Activated CD4-positive, alpha-beta T cell treated with anti-CD3 and anti-CD28 coated beads, Interleukin-2, amount 50 U/mL, for 16 hours (primary cell): ENCODE measurements at places on chromosomes 7 and 10.
A peak's percentile ranks its signal among the peaks of the same experiment; 100 is the strongest.

DNA sequence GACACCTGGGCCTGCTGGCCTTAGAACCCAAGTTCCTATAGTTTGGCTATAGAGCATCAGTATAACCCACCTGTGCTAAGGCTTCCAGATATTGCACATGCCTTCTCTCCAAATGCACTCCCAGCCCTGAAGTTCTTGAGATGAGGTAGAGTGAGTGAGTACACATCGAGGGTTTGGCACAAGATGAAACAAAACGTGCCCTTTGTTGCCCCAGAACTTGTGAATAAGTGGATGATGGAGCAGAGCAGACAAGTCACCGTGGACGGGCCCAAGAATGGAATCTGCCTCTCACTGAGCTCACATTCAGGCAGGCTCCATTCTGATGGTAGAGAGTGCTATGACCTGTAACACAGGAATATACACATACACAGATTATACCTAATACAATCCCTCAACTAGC, 73.0 kb upstream of the STK17A start:
- DNase-seq = no peak

GRCh38 chr10:30254926-30255325, 94.2 kb downstream of the MTPAP start:
- DNase-seq = no peak

DNA sequence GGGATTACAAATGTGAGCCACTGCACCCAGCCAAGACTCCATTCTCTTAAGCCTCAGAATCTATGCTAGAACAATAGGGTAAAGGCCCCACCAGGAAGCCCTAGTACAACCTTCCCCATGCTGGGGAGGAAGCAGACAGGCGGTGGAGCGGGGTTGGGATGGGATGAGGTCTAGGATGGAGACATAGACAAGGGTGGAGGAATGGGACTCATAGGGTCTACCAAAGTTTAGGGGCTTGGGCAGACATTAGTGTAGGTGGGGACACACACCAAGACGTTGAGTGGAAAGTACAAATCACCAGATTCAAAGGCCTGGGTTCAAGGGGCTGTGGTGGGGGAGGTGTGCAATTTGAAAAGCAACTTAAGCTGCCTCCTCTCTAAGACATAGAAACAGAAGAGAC, 19.3 kb downstream of the PRSS2 start:
- DNase-seq = peak; percentile 2

- DNase-seq = no peak
Observed at GRCh38 chr7:151109094-151110048, 23.1 kb downstream of the AGAP3 start.

DNA sequence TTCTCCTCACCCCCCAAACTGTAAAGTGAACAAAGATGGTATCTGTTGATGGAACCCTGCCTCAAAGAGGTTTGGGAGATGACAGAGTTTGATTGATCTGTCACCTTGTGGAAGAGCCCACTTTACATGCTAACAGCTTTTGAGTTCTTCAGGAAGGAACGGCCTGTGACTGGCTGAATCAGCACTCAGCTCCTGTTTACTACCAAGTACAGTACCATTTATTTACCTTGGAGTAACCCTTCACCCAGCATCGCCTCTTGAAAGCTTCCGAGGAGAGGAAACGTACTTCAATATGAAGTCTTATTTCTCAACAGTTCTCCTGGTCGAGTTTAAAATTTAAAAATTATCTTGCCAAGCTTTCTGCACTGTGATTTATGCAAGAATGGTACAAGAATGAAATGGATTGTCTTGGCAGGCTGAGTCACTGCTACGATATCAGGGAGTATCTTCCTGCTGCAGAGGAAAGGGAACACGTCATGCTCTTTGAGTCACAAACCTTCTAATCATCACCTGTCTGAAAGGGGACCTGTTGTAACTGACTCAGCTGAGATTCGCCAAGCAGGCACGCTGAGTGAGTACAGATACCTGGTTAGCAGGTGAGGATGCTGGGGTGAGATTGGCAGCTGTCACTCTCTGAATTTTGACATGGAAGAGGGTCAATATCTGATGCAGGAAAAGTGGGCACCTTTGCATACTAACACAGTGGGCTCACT, 30.1 kb downstream of the KLF6 start:
- peak; percentile 52 for DNase-seq

- DNase-seq = no peak
Observed at GRCh38 chr7:17466216-17466615, 167.8 kb downstream of the AHR start.

- no peak for DNase-seq
Observed at GRCh38 chr7:129569811-129570215, 41.7 kb upstream of the NRF1 start.

- DNase-seq = peak; percentile 28
Observed at GRCh38 chr10:100728928-100729861, 16.2 kb upstream of the PAX2 start.

DNA sequence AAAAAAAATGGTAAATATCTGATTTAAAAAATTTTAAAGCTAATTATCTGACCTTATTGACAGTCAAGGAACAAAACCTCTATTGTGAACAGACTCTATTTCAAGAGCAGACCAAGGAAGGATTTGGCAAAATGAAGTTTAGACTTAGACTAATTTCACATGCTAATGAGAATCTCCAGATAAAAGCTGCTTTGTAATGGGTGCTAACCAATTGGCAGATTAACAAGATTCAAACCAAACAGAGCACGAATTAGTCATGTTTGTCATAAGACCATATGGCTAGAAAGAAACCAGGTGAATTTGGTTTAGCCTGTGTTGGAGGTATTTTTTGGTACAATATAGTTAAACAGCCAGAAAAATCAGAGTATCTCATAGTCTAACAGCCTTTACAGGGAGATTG, 429.1 kb upstream of the NFE2L3 start:
- DNase-seq = no peak

DNA sequence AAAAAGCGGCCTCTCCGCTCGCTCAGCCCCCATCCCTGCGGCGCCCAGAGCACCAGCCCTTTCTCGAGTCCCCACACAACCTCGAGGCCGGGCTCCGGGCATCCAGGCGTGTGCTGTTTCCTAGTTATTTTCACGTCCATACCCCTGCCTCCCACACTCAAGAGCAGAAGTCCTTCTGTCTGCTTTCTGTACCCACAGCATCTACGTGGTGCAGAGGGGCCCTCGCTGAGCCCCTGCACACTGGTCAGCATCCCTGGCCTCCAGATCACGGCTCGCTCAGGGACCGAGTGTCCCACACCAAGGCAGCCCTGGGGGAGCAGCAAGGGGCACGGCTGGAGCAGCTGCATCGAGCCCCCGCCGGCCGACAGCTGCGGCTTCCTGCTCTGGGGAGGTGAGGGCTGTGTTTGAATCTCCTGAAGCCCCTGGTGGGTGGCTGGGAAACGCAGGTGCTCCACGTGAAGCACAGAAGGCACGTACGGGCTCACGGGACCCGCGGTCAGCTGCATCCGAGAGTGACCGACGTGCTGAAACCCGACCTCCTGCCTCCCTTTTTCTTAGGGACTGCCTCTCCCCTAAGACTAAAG, 333.1 kb downstream of the DNAJB6 start:
- DNase-seq = no peak

GRCh38 chr7:142391191-142391992, 133.5 kb upstream of the PRSS58 start:
- DNase-seq = peak; percentile 41

DNA sequence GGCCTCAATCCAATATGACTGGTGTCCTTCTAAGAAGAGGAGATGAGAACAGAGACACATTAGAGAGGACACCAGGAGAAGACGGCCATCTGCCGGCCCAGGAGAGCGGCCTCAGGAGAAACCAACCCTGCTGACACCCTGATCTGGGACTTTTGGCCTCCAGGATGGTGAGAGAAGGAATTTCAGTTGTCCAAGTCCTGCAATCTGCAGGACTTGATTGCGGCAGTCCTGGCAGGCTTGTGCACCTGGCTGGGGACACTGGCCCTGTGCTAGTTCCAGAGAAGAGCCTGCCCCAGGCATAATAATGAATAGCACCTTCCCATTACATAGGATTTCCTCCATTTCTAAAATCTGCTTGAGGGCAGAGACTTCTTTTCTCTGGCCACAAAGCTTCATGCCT, 409.9 kb upstream of the SHH start:
- DNase-seq = no peak

GRCh38 chr7:139106959-139107358, 2.6 kb downstream of the ZC3HAV1 start:
- DNase-seq = peak; percentile 63

DNA sequence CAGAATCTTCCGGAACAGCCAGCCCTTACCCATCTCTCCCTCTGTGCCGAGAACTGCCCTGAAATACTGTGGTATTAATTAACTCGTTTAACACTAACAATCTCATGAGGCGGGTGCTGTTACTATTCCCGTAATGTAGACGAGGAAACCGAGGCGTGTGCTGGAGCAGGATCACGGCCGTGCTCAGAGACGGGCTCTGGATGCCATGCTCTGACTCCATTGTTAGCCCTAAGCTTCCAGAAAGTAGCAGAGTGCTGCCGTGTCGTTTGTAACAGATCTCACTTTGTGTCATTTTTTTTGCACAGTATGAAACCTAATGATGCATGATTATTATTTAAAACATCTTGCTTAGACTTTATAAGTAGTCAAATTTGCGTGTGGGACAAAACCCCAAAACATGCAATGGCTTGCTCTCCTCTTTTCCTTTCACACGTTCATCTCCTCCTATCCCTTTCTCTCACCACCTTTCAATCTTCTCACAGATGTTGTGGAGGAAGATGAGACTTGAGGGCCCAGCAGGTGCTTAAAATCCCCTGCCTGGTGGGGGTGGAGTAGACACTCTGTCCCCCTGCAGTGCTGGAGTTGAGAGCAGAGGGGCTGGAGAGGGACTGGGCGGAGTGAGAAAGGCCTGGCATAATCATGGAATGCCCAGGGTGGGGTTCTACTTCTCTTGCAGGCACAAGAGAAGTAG, 482 bp upstream of the ACTR3C start:
- DNase-seq = no peak

- DNase-seq = no peak
Observed at GRCh38 chr10:3357737-3358136, 185.2 kb upstream of the PITRM1 start.

DNA sequence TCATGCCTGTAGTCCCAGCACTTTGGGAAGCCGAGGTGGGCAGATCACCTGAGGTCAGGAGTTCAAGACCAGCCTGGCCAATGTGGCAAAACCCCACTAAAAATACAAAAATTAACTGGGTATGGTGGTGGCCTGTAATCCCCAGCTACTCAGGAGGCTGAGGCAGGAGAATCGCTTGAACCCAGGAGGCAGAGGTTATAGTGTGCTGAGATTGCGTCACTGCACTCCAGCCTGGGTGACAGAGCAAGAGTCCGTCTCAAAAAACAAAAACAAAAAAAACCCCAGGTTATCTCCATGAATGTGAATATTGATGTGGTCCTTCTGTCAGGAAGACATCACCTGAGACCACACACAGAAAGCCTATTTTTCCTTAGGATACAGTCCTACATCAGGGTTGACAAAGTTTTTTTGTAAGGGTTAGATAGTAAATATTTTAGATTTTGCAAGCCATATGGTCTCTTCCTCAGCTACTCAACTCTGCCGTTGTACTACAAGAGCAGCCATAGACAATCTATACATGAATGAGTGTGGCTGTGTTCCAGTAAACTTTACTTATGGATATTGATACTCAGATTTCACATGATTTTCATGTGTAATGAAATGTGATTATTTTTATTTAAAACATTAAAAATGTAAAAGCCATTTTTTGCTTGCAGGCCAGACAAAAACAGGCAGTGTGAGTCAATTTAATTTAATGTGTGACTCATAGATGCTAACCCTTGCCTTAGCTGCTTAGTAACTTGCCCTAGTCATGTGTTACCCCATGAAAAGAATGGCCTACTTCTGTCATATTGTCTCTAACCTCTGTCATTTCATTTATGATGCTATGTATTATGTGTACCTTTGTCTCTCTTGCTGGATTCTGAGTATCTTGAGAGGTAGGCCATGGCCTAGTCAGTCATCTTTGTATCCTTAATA, 78.1 kb downstream of the TPST1 start:
- DNase-seq = no peak

DNA sequence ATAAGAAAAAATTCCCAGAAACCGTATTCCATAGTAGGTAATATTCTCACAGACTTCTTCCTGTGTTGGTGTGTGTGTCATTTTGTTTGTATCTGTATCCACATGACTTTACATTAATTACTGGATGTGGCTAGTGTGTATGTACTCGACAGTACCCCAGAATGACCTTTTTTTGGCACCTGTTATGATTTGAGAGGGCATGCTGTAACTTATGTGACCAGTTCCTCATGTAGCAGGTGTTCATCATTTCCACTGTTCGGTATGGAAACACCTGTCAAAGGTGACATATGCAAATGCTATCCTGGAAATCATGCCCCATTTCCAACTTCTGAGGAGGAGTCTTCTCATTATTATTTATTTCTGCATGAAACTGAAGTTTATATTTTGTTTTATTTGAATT, 89.3 kb downstream of the ZMYND11 start:
- no peak for DNase-seq

DNA sequence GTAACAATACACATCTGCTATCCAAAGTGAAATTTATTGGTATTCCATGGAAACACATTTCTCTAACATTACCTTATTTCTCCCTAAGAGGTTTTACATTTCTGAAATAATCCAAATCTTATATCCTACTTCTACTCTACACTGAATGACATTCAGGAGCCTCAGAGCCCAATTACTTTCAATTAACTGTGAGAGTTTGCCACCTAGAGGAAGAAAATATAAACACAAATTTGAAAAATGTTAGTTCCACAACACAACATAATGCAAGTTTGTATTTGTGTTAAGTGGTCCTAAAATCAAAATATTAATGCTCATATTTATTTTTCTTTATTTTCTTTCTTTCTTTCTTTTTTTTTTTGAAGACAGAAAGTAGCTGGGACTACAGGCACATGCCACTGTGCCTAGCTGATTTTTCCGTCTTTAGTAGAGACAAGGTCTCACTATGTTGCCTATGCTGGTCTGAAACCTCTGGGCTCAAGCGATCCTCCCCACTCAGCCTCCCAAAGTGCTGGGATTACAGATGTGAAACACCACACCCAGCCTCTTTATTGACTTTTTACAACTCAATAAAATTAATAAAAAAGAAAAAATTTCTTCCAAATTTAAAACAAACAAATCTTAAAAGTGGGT, 46.0 kb downstream of the ATAD1 start:
- peak; percentile 17 for DNase-seq

GRCh38 chr7:48183370-48183743, 12.1 kb downstream of the ABCA13 start:
- no peak for DNase-seq

DNA sequence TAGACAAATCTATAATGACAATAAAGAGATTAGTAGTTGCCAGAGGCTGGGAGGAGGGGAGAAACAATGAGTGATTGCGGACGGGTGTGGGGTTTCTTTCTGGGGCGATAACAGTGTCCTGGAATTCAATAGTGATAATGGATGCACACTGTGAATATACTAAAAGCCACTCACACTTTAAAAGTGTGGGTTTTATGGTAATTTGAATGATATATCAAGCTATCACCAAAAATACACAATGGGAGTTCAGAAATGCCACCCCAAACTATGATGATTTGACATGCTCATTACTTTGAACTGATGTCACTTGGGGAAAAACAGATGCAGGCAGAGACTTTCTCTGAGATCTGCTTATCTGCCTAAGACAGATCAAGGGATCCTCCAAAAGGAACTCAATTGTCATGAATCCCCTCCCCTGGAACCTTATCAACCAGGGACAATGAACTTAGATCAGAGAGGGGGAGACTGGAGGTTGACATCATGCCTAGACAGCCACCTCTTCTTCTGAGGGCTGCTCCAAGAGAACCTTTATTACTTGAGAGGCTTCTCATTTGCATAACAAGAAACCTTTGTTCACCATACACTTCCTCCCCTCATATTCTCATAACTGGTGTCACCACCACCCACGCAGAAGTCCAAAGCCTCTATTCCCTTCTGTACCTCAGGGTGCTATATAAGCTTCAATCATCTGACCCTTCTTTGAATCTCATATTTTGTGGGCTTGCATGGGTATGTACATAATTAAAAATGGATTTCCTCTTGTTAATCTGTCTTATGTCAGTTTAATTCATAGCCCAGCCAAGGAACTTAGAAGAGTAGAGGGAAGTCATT, 14.8 kb upstream of the ZC3HAV1 start:
- no peak for DNase-seq
